ENCODE measurements at places on chromosomes 3 and 15.

- no peak for DNase-seq
Observed at GRCh38 chr15:101320501-101321052, 25.5 kb upstream of the SNRPA1 start.

GRCh38 chr3:192064959-192065358 is 604.0 kb downstream of the PYDC2 start:
- DNase-seq, result no peak

GRCh38 chr3:10280571-10280970 is 12.2 kb downstream of the GHRL start:
- no peak for DNase-seq

- no peak for DNase-seq
Observed at GRCh38 chr15:40102897-40103858, 5.5 kb downstream of the BMF start.

- no peak for DNase-seq
Observed at GRCh38 chr3:126931806-126932187, 51.1 kb upstream of the PLXNA1 start.

DNA sequence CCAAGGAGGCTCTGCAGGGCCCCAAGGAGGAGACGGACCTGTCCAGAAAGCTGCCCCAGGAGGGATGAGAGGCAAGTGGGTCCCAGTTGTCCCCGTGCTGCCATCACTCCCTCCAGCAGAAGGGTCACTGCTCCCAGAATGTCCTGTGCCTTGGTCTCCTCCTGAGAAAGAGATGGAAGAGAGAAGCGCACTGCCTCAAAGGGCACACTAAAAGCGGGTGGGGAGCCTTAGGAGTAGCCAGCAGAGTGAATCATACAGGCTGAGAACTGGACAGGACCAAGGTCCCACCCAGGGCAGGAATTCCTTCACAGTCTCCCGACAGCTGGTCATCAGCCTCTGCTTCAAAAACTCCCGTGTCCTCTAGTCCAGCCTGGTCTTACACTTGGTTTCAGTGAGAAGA is 4.6 kb downstream of the THPO start:
- DNase-seq, result no peak

GRCh38 chr3:51710631-51711351 is 3.9 kb downstream of the GRM2 start:
- no peak for DNase-seq

DNA sequence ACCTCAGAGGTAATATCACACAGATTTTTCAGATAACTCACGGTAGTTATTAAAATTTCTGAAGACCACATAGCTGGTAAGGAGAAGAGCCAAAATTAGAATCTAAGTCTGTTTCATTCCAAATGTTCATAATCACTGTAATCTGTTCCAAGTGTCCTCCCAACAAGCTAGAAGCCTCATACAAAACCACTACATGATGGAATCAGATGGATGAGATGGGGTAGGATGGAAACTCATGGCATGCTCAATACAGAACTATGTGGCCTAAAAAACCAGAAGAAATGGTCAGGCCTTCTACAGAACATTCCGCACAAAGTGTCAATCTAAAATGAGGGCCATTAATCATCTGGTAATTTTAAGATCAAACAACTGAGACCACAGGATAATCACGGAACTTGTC is 91.8 kb downstream of the THBS1 start:
- DNase-seq, result no peak

DNA sequence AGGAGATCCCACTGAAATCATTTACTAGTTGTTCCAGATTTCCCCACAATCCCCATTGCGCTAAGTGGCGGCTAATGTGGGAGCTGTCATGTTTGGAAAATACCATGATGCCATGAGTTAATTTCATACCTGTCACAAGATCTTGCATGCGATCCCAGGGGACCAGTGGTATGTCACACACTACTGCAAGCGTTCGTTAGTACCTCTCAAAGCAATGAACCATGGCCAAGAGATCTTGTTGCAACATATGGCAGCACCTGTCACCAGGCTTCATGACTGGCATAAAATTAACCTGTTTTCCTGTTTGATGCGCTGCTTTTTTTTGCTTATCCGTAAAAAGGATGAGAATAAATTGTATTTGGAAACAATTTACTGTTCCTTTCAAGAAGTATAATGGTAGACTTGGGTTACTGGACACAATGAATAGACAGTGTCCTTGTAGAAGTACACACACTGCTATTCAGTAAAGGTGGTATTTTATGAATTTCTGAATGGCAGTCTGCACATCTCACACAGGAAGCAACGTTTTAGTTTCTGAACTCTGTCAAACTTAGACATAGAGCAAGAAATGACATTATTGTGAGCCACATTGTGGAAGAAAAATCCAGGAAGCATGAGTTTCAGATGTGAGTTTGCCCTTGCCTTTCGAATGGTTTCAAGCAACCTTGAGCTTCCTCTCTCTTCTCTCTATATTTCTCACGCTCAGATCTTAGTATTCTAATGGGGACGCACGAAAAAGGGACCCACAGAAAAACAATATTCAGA is 81.9 kb downstream of the CHL1 start:
- DNase-seq, result no peak

DNA sequence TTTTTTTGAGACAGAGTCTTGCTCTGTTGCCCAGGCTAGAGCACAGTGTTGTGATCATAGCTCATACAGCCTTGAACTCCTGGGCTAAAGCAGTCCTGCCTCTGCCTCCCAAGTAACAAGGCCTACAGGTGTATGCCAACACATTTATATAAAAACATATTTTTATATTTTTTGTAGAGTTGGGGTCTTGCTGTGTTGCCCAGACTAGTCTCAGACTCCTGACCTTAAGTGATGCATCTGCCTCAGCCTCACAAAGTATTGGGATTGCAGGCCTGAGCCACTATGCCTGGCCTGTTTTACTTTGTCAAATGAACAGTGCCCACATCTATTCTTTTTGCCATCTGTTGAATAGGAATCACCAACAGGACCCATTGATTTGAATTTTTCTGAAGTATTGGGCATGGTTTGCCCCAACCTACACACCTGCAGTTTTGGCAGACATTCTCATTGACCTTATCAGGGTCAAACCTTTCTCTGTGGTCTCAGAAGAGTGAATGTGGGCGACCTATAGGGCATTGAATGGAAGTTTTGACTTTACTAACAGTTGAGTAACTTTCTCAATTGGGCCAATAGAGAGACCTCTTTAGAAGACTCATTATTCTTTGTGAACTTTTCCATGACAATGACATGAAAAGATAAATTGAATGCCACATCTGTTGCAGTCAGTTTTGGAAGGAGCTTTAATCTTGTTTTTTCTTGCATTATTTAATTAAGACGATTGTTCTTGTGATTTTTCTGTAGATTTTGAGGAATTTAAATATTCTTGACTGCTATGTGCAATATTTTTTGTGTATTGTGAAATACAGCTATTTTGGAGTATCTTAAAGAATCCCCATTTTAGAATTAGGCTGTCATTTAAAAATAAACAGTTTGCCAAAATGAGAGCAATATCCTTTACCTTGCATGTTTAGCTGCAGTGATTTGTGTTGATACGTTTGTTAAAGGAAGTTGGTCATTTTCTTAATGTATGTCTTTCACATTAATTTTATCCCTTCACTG is 2.7 kb downstream of the IREB2 start:
- no peak for DNase-seq

DNA sequence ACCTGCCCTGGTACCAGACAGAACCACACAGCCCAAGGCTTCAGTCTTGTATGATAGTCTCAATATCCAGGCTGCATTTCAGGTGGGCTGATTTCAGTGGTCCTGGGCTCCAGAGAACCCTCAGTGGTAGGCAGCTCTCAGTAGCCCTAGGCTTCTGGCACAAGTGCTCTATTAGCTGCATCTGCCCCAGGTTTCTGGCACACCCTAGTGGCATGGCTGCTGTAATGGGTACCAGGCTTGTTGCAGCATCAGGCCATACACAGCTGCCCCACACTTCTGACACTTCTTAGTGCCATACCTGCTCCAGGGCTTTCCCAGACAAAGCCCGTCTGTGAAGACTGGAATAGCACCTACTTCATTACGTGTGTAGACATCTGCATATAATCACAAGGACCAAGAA is 1062.2 kb upstream of the EPHA6 start:
- no peak for DNase-seq

DNA sequence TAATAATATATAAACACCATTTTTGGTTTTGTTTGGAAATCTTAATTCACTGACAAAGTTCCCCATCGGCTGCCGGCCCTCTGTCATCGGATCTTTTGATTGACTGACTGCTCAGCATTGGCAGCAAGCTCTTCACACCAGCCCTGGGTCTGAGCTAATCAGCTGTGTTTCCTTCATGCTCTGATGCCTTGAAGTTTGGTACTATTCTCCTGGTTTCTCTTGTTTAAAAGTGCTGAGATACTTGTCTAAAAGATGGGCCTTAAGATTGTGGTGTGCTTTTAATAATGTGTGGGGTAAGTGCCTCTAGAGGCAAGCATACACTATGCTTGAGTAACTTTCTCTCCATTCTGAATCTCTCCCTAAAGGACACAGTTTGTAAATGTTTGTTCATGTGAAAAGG is 415.5 kb upstream of the TPRG1 start:
- no peak for DNase-seq

DNA sequence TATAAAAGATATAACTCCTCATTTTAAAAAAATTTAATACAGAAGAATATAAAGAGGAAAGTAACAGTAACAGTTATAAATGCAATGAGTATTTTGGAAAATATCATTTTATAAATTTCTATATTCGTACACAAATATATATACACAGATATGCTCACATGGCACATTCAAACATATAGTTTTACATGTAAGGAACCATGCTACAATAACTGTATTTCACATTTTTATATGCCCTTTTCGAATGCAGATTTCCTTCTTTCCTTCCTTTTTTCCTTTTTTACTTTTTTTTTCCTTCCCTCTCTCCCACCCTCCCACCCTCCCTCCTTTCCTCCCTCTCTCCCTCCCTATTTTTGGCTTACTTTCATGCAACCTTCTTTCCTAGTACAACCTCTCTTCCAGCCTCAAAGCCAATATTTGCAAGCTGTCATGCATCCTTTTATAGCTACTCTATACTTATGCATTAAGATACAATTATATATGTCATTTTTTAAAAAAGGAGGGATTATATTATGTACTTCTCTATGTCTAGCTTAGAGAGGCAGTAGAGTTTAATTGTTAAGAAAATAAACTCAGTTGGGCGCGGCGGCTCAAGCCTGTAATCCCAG is 830.5 kb downstream of the IGSF11 start:
- no peak for DNase-seq

DNA sequence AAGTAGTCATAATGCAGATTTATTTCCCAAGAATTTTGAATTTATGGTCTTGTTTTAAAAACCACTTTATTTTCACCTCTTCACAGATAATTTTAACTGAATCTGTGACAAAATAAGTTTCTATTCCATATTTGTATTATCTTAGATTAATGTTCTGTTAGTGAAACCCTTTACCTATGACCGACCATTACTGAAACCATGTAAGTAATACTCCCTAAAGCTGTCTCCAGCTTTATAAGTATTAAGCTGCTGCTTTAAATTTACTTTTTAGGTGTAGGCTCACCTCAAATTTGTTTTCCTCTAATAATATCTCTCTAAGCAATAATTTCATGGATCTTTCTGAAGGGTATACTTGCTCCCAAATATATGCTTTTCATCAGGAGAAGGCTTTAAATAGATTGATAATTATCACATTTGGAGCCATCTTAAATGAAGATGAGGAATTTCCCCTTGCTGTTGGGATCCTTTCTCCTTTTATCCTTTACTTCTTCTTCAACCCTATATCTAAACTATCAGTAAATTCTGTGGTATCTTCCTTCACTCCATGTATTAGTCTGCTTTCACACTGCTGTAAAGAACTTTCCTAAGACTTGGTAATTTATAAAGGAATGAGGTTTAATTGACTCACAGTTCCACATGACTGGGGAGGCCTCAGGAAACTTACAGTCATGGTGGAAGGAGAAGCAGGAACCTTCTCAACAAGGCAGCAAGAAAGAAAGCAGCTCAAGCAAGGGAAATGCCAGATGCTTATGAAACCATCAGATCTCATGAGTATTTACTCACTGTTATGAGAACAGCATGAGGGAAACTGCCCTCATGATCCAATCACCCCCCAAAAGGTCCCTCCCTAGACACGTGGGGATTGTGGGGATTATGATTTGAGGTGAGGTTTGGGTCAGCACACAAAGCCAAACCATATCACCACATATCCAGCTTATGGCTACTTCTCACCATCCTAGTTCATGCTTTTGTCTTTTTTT is 92.3 kb upstream of the P2RY1 start:
- DNase-seq, result no peak

DNA sequence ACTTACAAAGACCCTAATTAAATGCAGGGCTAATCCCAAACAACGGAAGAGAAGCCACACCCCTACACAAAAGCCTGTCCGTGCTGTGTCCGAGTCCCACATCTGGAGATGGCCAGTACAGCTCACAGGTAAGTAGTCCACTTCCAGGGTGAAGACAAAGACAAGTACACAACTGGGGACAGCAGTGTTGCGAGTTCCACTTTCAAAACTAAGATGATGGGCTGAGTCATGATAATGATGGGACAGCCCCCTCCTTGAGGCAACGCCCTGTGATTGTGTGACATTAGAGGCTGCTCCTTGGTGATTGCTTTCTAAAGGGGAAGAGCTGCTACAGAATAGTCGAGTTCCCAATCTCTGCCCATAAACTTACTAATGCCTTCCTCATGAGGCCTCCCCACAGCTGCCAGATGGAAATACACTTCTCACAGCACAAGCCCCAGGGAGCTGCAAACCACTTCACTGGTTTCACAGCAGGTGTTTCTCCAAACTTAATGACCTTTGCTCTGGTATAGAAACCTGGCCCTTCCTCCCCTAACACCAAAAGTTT is 27.6 kb downstream of the RFT1 start:
- DNase-seq, result no peak

- DNase-seq, result no peak
Observed at GRCh38 chr3:10370429-10370828, 49.5 kb upstream of the SEC13 start.

DNA sequence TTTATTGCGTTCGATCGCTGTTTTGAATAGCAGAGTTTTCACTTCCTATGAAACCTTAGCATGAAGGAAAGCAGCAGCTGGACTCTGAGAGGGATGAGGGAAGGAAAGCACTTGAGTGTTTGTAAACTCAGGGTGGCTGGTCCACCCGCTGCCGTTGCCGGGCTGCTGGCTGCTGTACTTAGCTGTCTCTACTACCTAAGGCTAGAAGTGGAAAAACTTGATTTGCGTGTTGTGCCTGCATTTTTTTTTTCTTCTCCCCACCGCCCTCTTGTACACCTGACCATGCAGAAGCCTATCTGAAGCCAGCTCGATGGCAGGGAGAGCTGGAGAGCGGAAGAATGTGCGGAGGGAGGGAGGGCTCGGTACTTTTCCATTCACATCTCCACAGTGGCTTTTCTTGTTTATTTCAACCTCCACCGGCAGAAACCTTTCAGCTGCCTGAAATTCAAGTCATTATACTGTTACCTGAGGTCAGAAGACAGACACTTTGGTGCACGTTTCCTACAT is 4.8 kb upstream of the BCL6 start:
- DNase-seq, result no peak

GRCh38 chr3:131714585-131715220 is 211.9 kb upstream of the MRPL3 start:
- DNase-seq, result no peak

- DNase-seq, result no peak
Observed at GRCh38 chr3:87607234-87607633, 330.9 kb upstream of the POU1F1 start.
